ENCODE measurements at places on chromosomes 2 and 18.

GRCh38 chr2:224736227-224736626, 20.1 kb upstream of the CCDC195 start:
- no peak for DNase-seq

DNA sequence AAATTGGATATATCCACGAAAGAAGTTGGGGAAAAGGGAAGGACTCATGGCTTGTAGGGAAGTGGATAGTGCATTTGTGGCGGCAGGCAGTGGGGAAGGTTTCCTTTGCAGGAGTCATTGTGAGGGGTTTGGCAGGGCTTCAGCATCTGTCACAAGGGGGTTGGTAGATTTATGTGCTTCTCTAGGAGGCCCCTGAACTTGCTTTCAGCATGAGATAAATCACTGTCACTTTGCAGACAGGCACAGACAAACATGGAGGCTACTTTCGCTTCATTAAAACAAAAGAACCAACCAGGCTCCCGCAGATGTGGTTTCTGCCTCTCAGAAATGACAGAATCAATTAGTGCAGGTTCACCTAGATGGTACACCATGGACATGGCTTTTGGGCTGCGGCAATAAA, 340.7 kb downstream of the TGIF1 start:
- no peak for DNase-seq

DNA sequence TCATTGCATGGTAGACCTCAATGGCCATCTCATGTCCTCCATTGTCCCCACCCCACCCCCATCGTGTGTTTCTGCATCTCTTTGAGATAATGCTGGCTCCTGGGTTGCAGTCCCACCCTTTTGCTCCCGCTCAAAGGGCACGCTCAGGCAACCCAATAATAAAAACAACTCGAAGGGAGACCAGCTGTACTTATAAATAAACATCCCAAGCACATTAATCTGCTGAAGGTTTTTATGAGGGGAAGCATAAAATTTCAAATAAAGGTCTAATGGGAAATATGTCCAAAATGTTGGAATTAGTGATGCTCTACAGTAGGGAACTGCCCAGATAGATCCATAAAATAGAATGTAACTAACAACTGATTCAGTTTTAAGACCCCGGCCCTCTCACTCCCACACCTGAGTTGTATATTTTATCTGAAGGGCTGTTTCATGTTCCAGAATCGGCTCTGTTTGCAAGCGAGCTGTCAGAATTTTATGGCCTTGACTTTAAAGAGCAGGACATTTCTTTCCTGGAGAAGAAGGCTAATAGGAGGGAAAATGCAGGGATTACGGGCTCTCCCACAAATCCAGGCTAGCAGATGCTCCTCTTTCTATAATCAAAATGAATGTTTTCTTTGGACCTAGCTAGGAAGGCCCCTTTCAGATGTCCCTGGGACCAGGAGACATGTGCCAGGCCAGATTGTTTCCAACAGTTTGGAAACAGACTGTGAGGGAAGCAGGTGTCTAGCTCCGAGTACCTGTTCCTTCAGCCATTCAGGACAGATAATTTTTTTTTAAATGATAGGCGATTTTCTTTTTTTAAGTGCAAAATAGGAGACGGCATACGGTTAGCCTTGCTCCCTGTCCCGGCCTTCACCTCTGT, 103.7 kb downstream of the APOB start:
- DNase-seq = no peak

GRCh38 chr2:237744613-237745249, 53.8 kb upstream of the RBM44 start:
- DNase-seq = peak; percentile 85

- no peak for DNase-seq
These were observed 81.7 kb downstream of the PPP1R1C start for GRCh38 chr2:182067393-182067792.

GRCh38 chr2:177872286-177872685, 200.3 kb downstream of the PDE11A start:
- DNase-seq = no peak

- DNase-seq = peak; percentile 30
These were observed 683 bp downstream of the MBOAT2 start for GRCh38 chr2:9002637-9003365.

GRCh38 chr18:47531717-47532116, 280.3 kb upstream of the SKOR2 start:
- DNase-seq = no peak

DNA sequence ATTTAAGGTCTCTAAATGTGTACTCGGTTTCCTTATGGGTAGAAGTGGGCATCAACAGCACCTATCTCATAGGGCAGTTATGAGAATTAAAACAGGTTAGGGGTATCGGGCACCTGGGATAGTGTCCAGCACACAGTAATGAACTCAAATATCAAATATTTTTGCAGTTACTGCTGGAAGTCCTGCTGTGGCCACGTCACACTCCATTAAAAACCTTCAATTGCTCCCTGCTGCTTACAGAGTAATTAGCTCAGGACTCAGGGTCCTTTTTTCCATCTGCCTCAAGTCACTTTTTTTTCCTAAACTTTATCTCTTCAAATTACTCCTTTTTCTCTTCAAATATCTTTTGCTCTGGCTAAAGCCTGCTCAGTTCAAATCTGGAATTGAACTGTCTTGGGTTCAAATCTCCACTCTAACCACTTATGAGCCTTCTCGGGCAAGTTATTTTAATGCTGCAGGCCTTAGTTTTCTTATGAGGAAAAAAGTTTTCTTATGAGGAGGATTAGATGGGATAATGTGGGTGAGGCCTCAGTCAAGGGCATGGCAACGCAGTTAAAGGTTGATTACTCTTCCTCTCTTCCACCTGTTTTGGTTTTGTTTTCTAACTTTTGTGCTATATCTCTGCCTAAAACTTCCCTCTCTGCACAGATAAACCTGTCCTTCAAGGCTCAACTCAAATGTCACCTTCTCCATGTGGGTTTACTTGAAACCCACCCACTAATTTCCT, 36.6 kb downstream of the SPRED2 start:
- DNase-seq = no peak

DNA sequence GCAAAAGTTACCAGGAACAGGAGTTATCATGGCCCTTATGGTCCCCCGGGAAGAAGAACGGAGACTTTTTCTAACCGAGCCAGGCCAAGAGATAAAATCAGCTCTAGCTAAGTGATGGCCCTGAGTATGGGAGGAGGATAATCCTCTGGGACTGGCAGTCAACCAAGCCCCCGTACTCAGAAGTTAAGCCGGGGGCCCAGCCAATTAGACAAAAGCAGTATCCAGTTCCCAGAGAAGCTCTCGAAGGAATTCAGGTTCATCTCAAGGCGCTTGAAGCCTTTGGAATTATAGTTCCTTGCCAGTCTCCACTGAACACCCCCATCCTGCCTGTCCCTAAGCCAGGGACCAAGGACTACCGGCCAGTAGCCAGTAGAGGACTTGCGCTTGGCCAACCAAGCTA, 365.3 kb upstream of the TCF4 start:
- DNase-seq = no peak

GRCh38 chr2:147045113-147045512, 799.7 kb upstream of the ACVR2A start:
- DNase-seq = peak; percentile 3

GRCh38 chr2:240216167-240216566, 75.7 kb upstream of the OTOS start:
- DNase-seq = no peak

GRCh38 chr2:225911019-225911418, 511.5 kb downstream of the NYAP2 start:
- DNase-seq = no peak

DNA sequence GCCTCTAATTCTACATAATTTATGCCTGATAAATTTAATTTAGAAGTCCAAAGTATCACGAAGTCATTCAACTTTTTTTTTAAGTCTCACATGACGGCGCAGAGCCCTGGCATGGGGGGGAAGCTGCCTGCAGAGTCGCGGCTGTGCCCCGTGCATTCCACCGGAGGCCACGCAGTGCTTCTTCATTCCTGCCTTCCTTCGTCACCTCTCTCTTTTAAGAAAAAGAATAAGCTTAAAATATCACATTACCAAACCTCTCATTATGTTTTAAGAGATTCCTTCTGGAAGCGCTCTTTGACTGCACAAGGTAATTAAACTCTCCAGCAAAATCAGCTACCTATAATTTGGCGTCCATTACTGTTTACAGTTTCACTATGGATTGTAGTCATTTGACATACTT, 20.3 kb upstream of the KIDINS220 start:
- DNase-seq = no peak

DNA sequence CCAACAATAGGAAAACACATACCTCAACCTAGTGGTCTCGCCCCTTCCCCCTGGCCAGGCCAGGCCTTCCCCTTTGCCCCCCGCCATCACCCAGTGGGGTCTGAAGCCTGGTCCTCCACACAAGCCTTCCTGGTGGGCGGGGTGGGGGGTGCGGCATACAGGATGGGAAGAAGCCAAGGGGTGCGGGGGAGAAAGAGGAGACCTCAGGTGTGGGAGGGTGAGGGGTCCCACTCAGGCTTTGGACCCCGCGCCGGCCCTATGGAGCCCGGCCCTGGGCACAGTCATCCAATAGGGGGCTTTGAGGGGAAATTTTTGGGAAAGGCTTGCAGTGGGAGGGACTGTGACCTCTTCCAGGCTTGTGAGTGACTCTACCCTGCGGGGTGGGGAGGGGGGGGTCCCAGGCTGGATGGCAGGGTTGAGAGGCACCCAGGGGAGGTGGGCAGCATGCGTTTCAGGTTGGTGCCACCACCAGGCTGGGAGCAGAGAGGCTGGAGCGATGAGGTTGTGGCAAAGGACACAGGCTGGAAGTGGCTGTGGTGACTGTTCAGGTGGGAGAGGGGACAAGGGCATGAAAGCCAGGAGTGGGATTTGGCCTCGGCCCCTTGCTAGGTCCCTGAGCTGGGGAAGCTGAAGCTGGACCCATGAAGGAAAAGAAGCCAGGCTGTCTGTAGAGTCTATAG, 1.3 kb downstream of the SLC66A3 start:
- DNase-seq = no peak

DNA sequence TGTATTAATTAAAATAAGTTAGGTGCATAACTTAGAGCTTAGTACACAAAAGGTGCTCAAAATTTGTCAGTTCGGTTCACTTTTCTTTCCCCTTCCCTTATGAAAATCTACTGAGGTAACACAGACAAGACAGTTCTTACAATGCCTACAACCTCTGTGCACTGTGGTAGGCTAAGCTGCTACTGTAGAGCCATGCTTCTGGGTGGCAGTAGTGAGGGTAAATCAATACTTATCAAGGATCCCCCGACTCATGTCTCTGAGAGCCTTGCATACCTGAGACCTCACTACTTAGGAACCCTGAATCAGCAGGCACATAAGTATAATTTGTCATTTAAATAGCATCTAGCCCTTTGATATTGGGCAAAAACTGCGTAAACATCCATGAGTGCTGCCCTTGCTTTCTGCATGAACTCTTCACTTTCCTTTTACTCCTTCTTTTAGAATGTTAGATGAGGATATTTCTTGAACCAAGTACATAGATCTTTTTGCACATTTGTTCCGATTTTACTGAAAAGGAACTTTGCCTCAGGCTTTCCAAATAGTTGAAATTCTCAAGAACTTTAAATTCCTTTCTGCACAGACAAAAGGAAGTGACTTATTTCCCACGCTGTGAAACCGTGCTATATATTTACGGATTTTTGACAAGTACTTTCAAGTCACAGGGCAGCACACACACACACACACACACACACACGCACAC, 234.4 kb downstream of the TRIB2 start:
- no peak for DNase-seq

DNA sequence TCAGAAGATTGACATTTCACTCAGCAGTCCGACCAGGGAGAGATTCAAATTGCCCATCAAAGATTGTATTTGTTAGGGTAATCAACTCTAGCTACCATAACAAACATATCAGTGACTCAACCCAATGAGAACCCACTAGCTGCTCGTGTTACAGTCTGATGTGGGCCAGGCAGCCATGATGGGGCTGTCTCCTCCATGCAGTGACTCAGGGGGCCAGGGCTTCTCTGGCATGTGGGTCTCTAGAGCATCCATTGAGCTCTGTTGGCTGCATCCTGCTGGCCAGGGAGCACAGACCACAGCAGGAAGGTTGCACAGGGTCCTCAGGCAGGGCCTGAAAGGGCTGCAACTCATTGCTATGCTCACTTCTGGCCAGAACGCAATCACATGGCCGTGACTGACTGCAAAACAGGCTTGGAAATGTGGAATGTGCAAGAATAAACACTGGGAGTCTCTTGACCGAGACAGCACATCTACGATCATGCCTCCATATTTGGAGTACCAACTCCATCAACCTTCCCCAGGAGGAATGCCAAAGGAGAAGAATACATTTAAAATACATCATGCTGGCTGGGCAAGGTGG, 216.8 kb downstream of the EIPR1 start:
- DNase-seq = no peak

DNA sequence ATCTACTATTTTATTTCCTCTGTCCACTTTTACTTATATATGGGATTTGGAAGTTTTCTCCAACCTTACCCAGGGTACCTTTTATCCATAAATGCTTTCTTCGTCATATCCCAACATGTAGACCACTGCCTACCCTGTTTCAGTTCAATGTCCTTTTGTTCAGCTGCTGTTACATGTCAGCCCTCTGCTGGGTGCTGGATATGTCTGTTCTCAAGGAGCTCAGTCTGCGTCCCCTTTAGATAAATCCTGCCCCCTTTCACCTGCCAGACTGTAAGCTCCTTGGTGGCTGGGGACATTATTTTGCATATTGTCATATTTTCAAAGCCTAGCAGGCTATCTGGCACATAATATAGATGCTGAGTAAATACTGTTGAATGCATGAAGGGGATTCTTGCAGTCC, 53.2 kb downstream of the NEMP2 start:
- no peak for DNase-seq

DNA sequence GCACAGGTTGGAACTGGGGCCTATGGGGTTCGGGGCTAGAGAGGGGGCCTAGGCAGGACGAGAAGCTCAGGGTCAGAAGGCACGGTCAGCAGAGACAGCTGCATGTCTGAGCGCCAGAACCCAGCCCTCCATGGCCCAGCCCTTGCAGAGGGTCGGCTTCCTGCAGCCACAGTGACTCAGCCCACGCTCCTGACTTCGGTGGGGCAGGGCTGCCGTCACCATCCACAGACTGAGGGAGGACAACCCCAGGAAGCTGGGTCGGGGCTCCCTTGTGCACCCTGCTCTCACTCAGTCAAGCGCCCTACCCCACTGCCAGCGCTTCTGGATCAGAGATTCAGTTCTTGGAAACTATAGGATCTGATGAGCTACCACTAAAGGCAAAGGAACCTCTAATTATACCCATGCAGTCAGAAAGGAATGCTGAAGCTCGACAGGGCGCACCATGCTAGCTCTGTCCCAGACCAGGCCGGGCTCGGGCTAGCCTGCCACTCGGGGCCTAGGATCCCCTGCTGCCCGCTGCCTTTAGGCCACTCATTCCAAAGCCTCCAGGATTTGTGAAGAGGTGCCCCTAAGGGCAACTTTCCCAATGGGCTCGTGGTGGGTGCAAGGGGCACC, 3.0 kb downstream of the ACTR1B start:
- no peak for DNase-seq

All from AG08396 (cell line).